RCC 7860 (cell line): ENCODE measurements at places on chromosomes 12 and 14.
A peak's percentile ranks its signal among the peaks of the same experiment; 100 is the strongest.

- DNase-seq = no peak
Measured at GRCh38 chr14:49977126-49977841, 84.4 kb downstream of the ARF6 start.

DNA sequence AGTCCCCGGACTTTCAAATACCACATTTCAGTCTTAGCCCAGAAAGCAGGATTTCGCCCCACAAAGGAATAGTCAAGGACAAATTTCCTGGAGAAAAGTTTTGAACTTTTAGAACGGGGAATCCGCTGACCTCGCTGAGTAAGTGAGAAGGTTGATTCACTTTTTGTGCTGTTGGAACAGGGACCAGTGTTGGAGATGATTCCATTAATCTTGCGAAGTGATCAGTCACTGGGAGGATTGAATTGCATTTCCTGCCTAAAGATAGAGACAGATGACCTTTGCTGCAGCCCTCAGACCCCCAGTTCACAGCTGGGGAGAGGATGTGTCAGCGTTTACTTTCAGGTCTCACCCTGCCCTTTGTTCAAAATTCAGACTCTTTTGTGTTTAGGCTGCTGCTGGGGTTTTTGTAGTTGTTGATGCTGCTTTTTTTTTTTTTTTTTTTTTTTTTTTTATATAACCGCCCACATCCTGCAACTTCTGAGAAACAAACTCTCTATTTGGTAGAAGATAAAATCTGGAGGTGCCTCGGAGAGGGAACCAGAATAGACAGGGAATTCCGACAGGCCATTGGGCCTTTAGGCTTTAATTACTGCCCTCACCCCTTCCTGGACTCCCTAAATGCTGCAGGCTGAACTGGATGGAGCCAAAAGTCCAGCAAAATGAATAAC is 9.8 kb upstream of the KDM2B start:
- peak; percentile 11 for DNase-seq

DNA sequence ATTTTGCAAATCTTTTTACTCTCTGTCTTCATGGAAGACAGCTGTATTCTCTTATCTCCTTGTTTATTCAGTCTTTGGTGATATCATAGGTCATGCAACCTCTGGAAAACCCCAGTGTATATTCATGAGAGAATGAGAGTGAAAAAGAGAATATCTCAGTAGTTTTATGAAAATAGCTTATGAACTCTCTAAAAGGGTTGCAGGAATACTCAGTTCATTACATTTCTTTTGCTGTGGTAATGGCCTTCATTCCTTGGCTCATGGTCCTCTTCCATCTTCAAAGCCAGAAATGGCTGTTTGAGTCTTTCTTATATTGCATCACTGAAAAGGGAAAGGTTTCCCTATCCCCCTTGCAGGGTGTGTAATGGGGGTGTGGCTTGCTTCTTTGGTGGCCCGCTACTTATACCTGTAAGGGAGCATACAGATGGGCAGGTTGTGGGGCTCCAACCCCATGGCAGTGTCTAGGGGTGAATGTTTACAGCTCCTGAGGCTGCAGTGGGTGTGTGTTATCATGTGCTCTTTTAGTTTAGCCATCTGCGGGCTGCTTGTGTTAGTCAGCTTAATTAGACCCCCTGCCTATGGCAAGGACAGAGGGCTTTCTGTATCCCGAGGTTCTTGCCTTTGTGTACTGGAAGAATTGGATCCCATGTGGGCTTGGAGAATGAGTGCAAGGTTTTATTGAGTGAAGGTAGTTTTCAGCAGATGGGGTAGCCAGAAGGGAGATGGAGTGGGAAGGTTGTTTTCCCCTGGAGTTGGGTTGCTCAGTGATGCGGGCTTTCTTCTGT is 150.2 kb downstream of the CCDC91 start:
- no peak for DNase-seq

GRCh38 chr12:74689071-74689655 is 151.5 kb downstream of the ATXN7L3B start:
- peak; percentile 22 for DNase-seq

GRCh38 chr14:59407246-59408010 is 57.8 kb downstream of the GPR135 start:
- no peak for DNase-seq

- no peak for DNase-seq
Measured at GRCh38 chr12:51524386-51524901, 66.6 kb upstream of the SCN8A start.

- DNase-seq = no peak
Measured at GRCh38 chr12:89645434-89645833, 63.2 kb downstream of the ATP2B1 start.

DNA sequence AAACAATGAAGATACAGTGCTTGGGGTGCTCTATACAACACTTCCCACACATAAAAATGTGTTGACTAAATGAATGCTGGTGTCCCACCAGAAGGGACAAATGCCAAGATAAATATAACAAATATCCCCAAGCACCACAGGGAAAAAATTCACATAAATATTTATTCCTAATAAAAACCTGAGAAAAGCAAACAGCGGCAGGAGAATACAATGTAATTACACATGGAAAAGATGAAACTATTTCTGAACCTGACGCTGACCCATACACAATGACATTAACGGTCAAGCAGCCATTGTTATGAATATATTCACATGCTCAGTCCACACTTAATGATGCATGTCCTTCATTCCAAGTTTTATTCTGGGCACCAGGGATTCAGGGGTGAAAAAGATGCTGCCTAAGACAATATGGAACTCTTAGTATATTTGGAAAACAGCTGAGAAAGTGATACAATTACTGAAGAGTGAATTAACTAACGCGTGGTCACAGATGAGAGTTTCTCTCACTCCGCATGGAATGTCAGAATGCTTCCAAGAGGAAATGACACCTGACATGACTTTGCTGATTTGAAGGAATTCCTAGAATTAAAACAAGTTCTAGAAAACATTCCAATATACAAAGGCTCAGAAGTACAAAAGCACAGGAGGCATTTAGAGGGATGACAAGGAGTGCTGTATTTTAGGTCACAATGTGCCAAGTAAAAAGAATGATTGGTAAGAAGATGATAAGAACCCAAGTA is 27.9 kb upstream of the PTPRR start:
- DNase-seq = no peak

- no peak for DNase-seq
Measured at GRCh38 chr14:88798156-88798555, 5.4 kb upstream of the EML5 start.

GRCh38 chr12:53868511-53868986 is 70.1 kb upstream of the HOXC13 start:
- DNase-seq = peak; percentile 21

DNA sequence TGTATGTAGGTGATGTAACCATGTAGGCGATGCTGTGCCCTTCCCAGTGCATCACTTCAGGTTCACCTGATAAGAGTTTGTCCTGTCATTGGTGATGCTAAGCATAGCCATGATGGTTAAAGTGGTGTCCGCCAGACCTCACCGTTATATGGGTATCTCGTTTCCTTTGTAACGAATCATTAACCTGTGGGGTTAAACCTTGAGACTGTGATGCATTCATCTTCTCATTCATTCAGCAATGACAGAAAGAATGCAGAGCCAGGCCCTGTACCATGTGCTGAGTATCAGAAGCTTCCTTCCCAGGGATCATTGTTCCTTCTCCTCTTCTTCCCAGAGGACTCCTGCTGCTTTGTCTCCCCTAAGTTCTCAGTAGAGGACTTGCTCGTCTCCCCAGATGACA is 84.9 kb downstream of the CCDC60 start:
- DNase-seq = no peak

GRCh38 chr12:130448044-130448821 is 110.5 kb downstream of the PIWIL1 start:
- DNase-seq = no peak

GRCh38 chr14:89458713-89459420 is 41.8 kb upstream of the FOXN3 start:
- DNase-seq = no peak

DNA sequence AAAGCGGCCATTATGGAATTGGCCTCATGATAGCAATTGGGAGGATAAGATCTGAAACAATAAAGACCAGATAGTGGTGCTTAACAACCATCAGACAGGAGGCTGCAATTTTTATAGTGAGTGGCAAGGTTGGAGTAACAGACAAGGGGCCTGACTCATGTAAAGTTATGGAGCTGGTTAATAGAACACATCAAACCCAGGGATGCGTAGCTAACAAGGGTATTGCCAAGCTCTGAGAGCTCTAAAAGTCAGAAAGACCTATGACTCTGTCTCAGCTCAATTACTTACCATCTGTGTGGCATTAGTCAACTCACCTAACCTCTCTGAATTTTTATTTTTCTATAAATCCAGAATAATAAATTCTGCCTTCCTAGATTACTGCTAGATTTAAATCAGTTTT is 1731.5 kb upstream of the FLRT2 start:
- no peak for DNase-seq

GRCh38 chr12:7112041-7112440 is 3.0 kb upstream of the C1RL start:
- DNase-seq = no peak

GRCh38 chr12:122749569-122750332 is 2.9 kb upstream of the DENR start:
- DNase-seq = no peak

GRCh38 chr12:110845339-110845682 is 1.5 kb upstream of the CCDC63 start:
- DNase-seq = no peak

GRCh38 chr12:102902093-102902492 is 15.0 kb downstream of the PAH start:
- no peak for DNase-seq

DNA sequence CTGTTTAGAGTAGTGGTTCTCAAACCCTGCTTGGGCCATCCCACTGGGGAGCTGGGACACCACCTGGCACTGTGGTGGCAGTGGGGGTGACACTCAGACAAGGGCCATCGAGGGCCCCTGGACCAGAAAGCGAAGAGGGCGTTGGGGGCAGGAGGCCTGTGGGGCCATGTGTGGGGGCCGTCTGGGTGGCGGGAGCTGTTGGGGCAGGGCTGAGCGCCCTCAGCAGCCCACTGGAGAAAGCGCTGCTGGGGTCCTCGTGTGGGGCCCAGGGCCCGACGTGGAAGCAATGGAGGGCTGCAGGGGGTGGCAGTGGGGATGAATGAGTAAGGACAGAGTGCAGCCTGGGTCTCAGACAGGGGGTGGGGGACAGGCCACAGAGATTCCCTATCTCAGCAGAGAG is 5.9 kb upstream of the ADSS1 start:
- no peak for DNase-seq

DNA sequence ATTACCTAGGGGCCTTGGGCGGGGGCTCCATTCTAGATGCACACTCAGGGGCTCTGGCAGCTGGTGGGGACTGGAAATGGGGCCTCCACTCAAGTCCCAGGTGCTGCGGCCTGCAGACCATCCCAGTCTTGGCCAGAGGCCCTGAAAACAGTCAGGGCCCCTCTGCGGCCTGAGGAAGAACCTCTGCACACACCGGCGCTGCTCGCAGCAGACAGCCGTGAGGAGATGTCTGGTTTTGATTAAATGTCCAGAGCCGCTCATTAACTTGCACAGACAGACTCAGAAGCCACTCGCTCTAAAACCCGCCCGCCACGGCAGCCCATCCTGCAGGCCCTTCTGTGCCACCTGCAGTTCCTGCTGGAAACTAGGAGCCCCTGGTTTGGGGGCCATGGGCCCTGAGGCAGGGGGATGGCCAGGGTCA is 36.4 kb upstream of the NCOR2 start:
- DNase-seq = no peak

DNA sequence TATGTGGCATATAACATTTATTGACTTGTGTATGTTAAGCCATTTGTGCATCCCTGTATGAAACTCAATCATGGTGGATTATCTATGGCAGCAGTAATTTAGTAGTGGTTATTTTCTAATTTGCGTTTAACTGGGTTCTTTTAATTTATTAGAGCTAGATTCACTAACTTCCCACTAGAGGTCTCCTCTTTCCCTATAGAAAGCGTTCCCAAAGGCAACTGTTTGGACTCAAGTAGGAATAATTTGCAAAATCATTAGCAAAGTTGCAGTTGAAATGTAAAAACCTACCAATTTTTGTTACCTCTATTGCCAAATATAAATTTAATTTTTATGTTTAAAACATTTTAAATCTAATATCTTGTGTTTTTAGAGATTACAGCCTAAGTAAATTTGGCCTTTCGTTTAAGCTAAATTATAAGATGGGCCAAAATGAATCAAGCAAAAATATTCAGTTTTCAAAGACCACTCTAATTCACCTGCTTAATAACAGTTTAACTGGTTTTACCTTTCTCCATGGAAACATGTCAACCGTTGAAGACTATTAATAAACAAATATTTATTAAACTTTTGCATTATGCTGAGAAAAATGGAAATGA is 6.0 kb downstream of the DMAC2L start:
- DNase-seq = no peak

GRCh38 chr12:122888232-122888752 is 7.6 kb downstream of the VPS37B start:
- peak; percentile 73 for DNase-seq

- DNase-seq = no peak
Measured at GRCh38 chr12:52032446-52032803, 18.8 kb upstream of the NR4A1 start.

DNA sequence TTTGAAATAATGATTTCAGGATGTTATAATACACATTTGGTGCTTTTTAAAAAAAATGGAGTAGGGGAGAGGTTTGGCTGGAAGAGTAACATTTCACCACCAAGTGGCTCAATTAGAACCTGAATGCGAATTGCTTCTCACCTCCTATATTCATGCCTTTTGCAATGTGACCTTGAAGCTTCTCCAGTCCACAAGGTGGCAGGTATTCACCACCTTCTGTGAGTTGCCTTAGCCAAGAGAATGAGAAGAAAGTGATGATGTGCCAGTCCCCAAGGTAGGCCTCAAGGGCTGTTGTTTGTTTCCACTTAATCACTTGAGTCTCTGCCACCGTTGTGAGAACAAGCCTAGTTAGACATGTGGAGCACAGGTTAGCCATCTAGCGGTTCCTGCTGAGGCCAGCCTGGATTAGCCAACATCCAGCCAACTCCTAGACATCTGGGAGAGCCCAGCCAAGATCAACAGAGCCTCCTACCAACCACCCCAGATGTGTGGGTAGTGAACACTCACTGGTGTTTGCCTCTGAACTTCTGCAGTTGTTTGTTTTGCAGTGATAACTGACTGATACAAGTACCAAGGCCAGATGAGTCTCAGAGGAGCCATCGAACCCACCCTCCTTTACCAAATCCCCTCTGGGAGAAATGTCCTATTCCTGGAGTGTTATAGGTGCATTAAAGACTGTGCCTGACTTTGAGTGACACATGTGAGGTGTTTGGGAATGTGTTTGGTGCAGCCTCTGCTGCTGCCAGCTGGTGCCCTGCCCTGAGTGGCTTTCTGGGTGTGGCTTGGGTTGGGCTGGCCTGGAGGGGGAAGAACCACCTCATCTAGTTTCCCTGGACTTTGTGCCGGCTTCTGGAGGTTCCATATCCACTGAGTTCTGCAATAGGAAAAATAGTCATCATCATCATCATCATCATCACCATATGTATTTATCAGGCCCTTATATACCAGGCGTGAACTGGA is 132.5 kb upstream of the RFLNA start:
- no peak for DNase-seq

- DNase-seq = no peak
Measured at GRCh38 chr14:34222867-34223266, 239.2 kb downstream of the SPTSSA start.

DNA sequence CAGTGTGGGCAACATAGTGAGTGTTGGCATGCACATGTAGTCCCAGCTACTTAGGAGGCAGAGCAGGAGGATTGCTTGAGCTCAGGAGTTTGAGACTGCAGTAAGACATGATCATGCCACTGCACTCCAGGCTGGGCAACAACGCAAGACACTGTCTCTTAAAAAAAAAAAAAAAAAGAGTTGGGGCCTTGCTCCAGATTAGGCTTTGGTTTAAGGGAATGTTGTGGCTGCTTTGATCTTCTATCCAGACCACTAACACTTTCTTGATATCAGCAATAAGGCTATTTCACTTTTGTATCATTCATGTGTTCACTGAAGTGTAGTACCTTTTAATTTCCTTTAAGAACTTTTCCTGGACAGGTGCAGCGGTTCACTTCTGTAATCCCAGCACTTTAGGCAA is 2.8 kb upstream of the FITM1 start:
- no peak for DNase-seq
